ENCODE measurements at places on chromosomes 13 and 19. TPM values are rescaled to one million over a fixed set of nuclear protein-coding genes. Genes with fewer than 3 reads are reported as not detected.

The KCNC3 gene
- total RNA-seq = 0.72 TPM

The MAP2K7 gene
- 13.7 TPM for total RNA-seq

The LINGO3 gene
- total RNA-seq = not detected

The TMPRSS9 gene
- not detected for total RNA-seq

The CPAMD8 gene
- total RNA-seq = 8.2 TPM

The SMAD9 gene
- total RNA-seq = 8.3 TPM

The OR2Z1 gene
- not detected for total RNA-seq

The KCNJ14 gene
- total RNA-seq = 0.56 TPM

The SIGLEC14 gene
- total RNA-seq = not detected

The ICAM3 gene
- 9.7 TPM for total RNA-seq

The FCHO1 gene
- total RNA-seq = 4.9 TPM

The SPACA4 gene
- not detected for total RNA-seq

Data from omental fat pad (tissue), 4 donors.